ENCODE measurements at places on chromosomes 3 and 15.
A peak's percentile ranks its signal among the peaks of the same experiment; 100 is the strongest.

DNA sequence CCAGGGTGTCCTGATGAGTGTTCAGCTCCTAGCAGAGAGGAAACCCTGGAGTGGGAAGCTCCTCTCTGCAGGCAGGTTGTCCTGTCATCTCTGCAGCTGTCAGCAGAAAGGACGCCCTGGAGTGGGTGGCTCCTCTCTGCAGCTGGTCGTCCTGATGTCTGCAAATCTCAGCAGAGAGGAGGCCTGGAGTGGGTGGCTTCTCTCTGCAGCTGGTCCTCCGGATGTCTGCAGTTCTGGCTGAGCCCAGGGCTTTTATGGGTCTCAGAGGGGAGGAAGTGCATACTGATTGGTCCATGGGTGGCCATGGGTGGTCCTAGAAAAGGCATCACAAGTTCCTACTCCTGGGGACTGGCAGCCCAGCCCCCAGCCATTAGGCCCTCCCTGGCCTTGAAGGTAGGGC lies 102.6 kb upstream of the BNIP2 start:
- peaks cover 48% of the 10 kb centered on the region for H3K4me1 ChIP-seq
- H3K4me3 ChIP-seq: no peak overlapping the region
- H3K27ac ChIP-seq: no peak overlapping the region
- DNase-seq: peak; percentile 22
- H3K36me3 ChIP-seq: no peaks in the 10 kb centered on the region

DNA sequence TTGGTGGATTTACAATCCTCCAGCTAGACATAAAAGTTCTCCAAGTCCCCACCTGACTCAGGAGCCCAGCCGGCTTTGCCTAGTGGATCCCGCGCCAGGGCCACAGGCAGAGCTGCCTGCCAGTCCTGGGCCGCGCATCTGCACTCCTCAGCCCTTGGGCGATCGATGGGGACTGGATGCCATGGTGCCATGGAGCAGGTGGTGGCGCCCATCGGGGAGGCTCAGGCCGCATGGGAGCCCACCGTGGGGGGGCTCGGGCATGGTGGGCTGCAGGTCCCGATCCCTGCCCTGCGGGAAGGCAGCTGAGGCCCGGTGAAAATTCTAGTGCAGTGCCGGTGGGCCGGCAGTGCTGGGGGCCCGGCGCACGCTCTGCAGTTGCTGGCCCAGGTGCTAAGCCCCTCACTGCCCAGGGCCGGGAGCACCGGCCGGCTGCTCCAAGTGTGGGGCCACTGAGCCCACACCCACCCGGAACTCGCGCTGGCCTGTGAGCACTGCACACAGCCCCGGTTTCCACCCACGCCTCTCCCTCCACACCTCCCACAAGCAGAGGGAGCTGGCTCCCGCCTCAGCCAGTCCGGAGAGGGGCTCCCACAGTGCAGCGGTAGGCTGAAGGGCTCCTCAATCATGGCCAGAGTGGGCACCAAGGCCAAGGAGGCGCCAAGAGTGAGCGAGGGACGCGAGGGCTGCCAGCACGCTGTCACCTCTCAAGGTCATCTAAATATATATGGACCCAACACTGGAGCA lies 38.8 kb upstream of the IGSF11 start:
- DNase-seq: no peak
- no peaks in the 10 kb centered on the region for H3K4me1 ChIP-seq

- no peak for DNase-seq
- H3K27ac ChIP-seq: no peak overlapping the region
- H3K27me3 ChIP-seq: no peaks in the 10 kb centered on the region
- H3K4me3 ChIP-seq: no peak overlapping the region
- no peaks in the 10 kb centered on the region for H3K4me1 ChIP-seq
Observed at GRCh38 chr15:26421065-26421464, 351.8 kb downstream of the GABRB3 start.

DNA sequence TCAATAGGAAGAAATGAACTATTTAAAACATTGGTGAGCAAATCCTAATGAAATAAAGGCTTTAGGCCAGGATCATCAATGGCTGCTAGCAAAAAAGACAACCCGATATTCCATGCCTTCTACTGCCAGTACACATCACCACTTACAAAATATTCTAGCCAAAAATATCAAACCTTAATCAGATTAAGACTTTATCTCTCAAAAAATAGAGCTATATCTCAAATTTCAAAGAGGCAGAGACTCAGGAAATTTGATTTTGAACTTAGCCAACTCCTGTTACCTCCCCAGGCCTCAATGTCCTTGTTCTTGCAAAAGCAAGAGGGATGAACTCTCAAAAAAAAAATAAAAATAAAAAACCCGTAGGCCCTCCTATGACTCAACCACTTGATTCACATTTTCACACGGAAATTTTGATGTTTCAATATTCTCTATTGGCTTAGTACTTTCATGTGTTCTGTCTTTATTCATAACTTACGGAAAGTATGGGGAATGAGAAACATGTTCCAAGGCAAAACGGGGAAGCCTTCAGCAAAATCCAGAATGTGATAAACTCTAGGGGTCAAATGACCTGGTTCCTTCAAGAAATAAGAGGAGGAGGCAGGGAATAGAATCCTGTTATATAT lies 273.3 kb upstream of the ZPLD1 start:
- H3K4me1 ChIP-seq: peaks cover 27% of the 10 kb centered on the region

GRCh38 chr3:38151667-38152265 lies 13.3 kb downstream of the MYD88 start:
- H3K4me1 ChIP-seq: peaks cover 51% of the 10 kb centered on the region
- no peak overlapping the region for H3K4me3 ChIP-seq
- no peak for DNase-seq
- no peaks in the 10 kb centered on the region for H3K36me3 ChIP-seq
- H3K27ac ChIP-seq: peak overlapping the region; percentile 60
